ENCODE measurements at places on chromosomes 2 and 18.

GRCh38 chr2:20632446-20632990, 18.4 kb downstream of the HS1BP3 start:
- peaks cover 7% of the 10 kb centered on the region for H3K36me3 ChIP-seq
- peaks cover 8% of the 10 kb centered on the region for H3K4me1 ChIP-seq
- no peaks in the 10 kb centered on the region for H3K27me3 ChIP-seq
- no peak overlapping the region for H3K4me3 ChIP-seq

- no peak overlapping the region for H3K27ac ChIP-seq
- no peaks in the 10 kb centered on the region for H3K27me3 ChIP-seq
- H3K4me3 ChIP-seq = no peak overlapping the region
- H3K36me3 ChIP-seq = peaks cover 34% of the 10 kb centered on the region
- H3K4me1 ChIP-seq = peaks cover 8% of the 10 kb centered on the region
Observed at GRCh38 chr2:69464575-69464974, 27.3 kb upstream of the NFU1 start.

GRCh38 chr18:435940-436339, 64.6 kb downstream of the COLEC12 start:
- no peak overlapping the region for H3K4me3 ChIP-seq
- H3K27ac ChIP-seq = no peak overlapping the region
- no peaks in the 10 kb centered on the region for H3K4me1 ChIP-seq
- no peak for DNase-seq
- no peaks in the 10 kb centered on the region for H3K36me3 ChIP-seq

DNA sequence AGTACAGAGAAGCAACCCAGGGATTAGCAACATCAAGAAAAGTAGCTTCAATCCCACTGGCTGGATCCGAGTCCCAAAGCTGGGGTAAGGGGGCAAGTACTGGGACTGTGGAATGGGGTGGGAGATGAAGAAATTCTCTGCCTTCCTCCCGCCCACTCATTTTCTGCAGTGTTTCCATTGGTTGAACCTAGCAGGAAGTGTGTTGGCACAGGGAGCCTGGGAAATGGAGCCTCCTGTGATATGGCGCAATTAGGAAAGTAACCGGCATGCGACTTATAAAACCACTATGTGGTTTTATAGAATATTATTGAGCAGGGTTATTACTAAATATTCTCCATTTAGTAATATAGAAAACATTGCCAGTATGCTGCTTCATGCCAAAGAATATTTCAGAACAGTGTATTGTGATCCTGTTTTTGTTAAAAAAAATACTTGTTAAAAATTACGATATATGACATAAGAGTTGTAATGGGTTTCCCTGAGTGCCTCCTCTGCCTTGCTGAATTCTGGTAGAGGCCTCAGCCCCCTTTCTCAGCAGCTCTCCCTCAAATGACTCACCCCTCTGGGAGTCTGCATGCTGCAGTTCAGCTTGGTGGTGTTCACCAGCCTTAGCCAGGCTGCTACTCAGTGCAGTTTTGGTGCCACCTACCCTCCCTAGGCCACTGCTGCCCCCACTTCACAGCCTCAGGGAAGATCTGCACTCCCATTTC, 60.5 kb downstream of the HK2 start:
- H3K36me3 ChIP-seq = no peaks in the 10 kb centered on the region
- no peak for DNase-seq
- H3K27me3 ChIP-seq = peaks cover 11% of the 10 kb centered on the region
- no peaks in the 10 kb centered on the region for H3K4me1 ChIP-seq
- no peak overlapping the region for H3K4me3 ChIP-seq

GRCh38 chr2:1936427-1936980, 192.2 kb upstream of the PXDN start:
- H3K36me3 ChIP-seq = no peaks in the 10 kb centered on the region
- no peak overlapping the region for H3K27ac ChIP-seq
- H3K4me3 ChIP-seq = no peak overlapping the region
- H3K4me1 ChIP-seq = no peaks in the 10 kb centered on the region
- DNase-seq = no peak

- H3K36me3 ChIP-seq = peaks cover 3% of the 10 kb centered on the region
- no peak overlapping the region for H3K27ac ChIP-seq
- H3K4me1 ChIP-seq = peaks cover 2% of the 10 kb centered on the region
- H3K4me3 ChIP-seq = no peak overlapping the region
- DNase-seq = no peak
Observed at GRCh38 chr2:227411320-227411989, 23.7 kb upstream of the SCYGR1 start.

DNA sequence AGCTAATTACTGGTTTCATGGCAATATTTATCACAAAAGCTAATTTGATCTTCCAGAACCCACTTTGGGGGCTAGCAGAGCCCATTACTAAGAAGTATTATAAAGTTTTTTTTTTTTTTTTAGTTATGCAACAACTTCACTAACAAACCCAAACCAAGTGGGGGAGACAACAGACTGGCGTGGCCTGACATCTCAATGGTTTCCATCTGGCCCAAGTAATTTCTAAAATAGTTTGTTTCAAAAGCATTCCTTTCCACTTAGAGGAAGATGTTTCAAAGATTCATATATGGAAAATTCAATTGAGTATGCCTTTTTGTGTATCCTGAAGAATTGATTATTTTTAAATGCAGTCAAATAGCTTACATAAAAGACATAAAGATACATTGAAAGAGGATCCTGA, 367.1 kb downstream of the HRH4 start:
- H3K27ac ChIP-seq = no peak overlapping the region
- DNase-seq = no peak
- no peaks in the 10 kb centered on the region for H3K4me1 ChIP-seq
- peaks cover 25% of the 10 kb centered on the region for H3K27me3 ChIP-seq
- no peaks in the 10 kb centered on the region for H3K36me3 ChIP-seq
- no peak overlapping the region for H3K4me3 ChIP-seq

DNA sequence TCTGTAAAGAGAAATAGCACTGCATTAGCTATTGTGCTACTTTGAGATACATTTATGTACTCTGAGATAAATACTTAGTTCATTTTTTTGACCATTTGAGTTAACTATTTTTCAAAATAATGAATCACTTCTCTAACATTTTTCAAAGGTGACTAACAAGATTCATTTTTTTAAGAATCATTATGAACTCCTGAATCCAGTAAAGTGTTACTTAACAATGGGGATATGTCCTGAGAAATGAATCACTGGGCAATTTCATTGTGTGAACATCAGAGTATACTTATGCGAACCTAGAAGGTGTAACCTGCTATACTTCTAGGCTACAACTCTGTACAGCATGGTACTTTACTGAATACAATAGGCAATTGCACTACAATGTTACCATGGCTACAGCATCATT, 355.8 kb downstream of the ARL6IP6 start:
- no peak for DNase-seq
- no peak overlapping the region for H3K27ac ChIP-seq
- no peak overlapping the region for H3K4me3 ChIP-seq
- H3K4me1 ChIP-seq = no peaks in the 10 kb centered on the region
- no peaks in the 10 kb centered on the region for H3K27me3 ChIP-seq

GRCh38 chr2:146228020-146228393, 1616.8 kb upstream of the ACVR2A start:
- H3K27me3 ChIP-seq = no peaks in the 10 kb centered on the region
- DNase-seq = no peak
- H3K27ac ChIP-seq = no peak overlapping the region
- no peaks in the 10 kb centered on the region for H3K36me3 ChIP-seq
- H3K4me3 ChIP-seq = no peak overlapping the region

DNA sequence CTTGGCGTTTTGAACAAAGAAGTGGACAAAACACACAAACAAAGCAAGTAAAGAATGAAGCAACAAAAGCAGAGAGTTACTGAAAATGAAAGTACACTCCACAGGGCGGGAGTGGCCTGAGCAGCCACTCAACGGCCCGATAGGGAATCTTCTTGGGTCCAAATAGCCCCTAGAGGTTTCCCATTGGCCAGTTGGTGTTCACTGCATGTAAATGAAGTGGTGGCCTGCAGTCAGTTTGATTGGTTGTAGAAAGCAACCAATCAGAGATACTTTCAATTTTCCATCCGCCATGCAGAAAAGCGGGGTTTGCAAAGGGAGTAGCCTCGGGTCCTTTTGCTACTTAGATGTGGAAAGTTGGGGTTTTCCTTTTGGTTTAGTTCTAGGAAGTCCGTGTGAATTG, 31.6 kb downstream of the CYBRD1 start:
- peaks cover 18% of the 10 kb centered on the region for H3K27me3 ChIP-seq
- H3K27ac ChIP-seq = no peak overlapping the region
- no peaks in the 10 kb centered on the region for H3K36me3 ChIP-seq
- H3K4me1 ChIP-seq = no peaks in the 10 kb centered on the region
- DNase-seq = no peak
- no peak overlapping the region for H3K4me3 ChIP-seq

DNA sequence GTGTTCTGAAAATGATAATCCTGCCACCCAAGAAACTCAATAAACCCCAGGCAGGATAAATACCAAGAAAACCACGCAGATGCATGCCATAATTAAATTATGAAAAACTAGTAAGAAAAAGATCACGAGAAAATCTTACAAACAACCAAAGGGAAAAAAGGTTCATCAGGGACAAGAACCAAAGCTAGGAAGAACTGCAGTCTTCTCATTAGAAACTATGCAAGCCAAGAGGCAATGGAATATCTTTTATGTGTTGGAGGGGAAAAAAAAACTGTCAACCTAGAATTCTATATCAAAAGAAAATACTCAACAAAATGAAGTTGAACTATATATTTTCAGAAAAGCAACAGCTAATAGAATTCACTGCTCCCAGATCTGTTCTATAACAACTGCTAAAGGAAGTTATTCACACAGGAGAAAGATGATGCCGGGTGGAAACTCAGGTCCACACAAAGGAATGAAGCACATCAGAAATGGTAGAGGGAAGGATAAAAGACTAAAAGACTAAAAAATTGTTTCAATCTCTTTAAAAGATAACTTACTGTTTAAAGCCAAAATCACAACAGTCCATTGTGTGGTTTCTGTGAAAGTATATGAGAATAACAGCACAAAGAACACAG, 55.0 kb downstream of the NDUFA10 start:
- DNase-seq = no peak
- peaks cover 12% of the 10 kb centered on the region for H3K36me3 ChIP-seq
- no peak overlapping the region for H3K4me3 ChIP-seq
- no peak overlapping the region for H3K27ac ChIP-seq

All from effector memory CD8-positive, alpha-beta T cell (primary cell).